Heart right ventricle (tissue), 16 donors: ENCODE measurements at places on chromosomes 2 and 18. TPM values are rescaled to one million over a fixed set of nuclear protein-coding genes. Genes with fewer than 3 reads are reported as not detected.

Gene RPRM
- not detected for total RNA-seq

Gene MTCL1
- total RNA-seq: 17.2 TPM

Gene SOWAHC
- total RNA-seq: 3.9 TPM

Gene VWA3B
- 1.3 TPM for total RNA-seq

Gene IRS1
- 12.7 TPM for total RNA-seq

Gene DCDC2C
- total RNA-seq: not detected

Gene HTR2B
- 0.71 TPM for total RNA-seq

Gene RAD51AP2
- 0.10 TPM for total RNA-seq

Gene ALPI
- not detected for total RNA-seq

Gene FBXO41
- 1.6 TPM for total RNA-seq

Gene ST8SIA5
- total RNA-seq: 14.5 TPM

Gene IL36RN
- not detected for total RNA-seq

Gene GPR55
- not detected for total RNA-seq

Gene ASAP2
- 16.2 TPM for total RNA-seq

Gene TTR
- total RNA-seq: not detected

Gene FAM124B
- total RNA-seq: 1.9 TPM

Gene NCKAP5
- total RNA-seq: 4.7 TPM

Gene FIGN
- total RNA-seq: 14.4 TPM

Gene CRYGC
- not detected for total RNA-seq

Gene DDX18
- total RNA-seq: 26.2 TPM

Gene DYSF
- 58.6 TPM for total RNA-seq
